SHP77 (cell line): ENCODE measurements at places on chromosomes 4 and X.

DNA sequence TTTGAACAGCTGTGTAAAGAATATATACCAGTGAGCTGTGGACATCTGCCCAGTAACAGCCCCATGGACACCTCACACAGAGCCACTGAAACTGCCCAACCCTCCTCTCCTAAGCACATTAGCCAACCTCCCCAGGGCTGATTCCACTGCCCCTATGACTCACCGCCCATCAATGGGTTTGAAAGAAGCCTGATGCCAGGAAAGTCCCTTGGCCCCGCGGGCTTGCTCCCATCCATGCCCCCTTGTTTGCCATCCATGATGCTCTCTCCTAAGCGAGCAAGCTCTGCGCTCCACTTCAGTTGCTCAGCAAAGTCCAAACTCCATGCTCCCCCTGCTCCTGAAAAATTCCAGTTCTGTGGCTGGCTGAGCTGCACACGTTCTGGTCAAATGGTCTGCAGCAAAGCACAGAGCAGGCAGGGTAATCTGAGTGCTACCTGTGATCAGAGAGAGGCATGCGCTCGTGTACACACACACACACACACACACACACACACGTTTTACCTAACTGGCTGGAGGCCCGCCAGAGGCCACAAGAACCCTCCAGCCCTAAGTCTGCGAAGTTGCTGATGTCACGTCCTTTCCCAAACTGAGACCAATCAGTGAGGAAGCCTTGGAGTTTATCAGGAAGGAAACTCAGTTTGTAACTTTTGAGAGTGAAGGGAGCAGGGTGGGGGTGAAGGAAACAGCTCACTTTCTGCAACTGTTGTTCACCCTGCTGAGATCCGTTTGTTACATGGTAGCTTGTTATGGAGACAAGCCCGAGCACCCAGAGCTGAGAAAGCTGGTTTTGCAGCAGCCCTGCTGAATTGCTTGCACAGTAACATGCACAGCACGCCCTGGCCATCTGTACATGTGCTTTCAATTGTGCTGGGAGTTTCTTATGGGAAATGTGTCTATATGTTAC lies at the start of gene ASB9:
Gene ASB9, minus strand, starts transcription at position 466 of the 904 bp plus-strand sequence. Its CDS starts 209 bp downstream, at position 257.
- peak; percentile 39 for DNase-seq

GRCh38 chrX:29787656-29788055 lies 427.7 kb upstream of the MAGEB2 start:
- no peak for DNase-seq

DNA sequence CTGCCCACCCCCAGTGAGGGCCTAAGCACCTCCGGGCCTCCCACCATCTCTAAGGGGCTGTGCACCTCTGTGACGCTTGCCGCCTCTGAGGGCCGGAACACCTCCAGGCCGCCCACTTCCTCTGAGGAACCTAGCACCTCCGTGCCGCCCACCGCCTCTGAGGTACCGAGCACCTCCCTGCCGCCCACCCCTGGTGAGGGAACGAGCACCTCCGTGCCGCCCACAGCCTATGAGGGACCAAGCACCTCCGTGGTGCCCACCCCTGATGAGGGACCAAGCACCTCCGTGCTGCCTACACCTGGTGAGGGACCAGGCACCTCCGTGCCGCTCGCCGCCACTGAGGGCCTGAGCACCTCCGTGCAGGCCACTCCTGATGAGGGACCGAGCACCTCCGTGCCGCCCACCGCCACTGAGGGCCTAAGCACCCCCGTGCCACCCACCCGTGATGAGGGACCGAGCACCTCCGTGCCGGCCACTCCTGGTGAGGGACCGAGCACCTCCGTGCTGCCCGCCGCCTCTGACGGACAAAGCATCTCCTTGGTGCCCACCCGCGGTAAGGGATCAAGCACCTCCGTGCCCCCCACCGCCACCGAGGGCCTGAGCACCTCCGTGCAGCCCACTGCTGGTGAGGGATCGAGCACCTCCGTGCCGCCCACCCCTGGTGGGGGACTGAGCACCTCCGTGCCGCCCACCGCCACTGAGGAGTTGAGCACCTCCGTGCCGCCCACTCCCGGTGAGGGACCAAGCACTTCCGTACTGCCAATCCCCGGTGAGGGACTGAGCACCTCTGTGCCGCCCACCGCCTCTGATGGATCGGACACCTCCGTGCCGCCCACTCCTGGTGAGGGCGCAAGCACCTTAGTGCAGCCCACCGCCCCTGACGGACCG lies 977 bp downstream of the MAGEE1 start:
- no peak for DNase-seq

GRCh38 chrX:27380163-27380845 lies 82.8 kb downstream of the PPP4R3C start:
- no peak for DNase-seq

GRCh38 chr4:87851332-87851731 lies 18.6 kb downstream of the MEPE start:
- no peak for DNase-seq

DNA sequence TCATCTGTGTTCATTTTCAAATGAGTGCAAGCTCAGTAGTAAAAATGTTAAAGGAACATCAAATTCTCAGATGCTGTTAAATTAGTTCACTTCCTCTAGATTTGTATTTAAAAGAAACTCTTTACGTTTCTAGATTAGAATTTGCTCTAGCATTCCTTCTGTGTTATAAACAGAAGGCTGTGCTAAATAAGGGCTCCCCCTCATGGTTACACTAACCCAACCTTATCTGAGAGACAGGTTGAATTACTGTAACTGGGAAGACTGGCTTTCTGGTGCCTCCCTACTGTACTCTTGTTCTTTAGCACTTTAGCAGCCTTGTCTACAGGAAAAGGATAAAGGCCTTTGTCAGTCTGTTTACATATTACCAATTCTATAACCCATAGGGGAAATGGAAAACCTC lies 56.8 kb downstream of the RXFP1 start:
- DNase-seq: no peak

GRCh38 chr4:169810325-169811323 lies 52.9 kb upstream of the HPF1 start:
- peak; percentile 54 for DNase-seq

DNA sequence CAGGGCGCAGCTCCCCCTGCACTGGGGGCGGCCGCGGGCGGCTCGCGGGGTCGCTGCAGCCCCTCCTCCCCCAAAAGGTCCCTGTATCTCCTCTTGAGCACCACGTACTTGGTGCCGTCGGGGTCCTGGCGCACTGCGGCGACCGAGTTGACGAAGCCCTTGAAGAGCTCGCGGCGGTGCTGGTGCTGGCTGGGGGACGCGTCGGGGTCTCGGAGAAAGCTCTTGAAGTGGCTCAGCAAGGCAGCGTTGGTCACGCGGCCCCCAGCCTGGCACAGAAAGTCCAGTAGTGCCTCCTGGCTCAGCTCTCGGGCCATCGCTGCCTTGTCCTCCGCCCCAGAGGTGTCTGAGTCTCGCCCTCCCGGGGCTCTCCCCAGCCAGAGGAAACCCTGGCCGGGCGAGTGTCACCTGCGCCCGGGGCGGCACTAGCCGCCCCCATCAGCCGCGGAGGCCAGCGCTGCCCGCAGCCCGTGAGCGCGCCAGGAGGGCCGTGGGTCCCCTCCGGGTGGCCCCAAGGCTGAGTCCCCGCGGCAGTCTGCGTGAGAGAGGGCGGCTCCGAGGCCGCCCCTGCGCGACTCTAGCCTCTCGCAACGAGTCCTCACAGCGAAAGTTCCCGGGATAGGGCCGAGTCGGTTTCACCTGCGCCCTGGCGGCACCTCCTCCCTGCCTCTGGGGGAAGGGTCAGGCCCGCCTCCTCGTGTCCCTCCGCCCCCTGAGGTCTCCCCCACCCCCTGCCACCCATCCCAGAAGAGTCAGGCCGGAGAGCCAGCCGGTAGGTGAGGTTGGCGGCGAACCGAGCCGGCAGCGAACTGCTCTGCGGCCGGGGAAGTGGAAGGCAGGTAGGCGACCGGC lies at the start of gene SOWAHB:
Gene SOWAHB, minus strand, starts transcription at position 609 of the 849 bp plus-strand sequence. Its CDS starts 295 bp downstream, at position 314.
- DNase-seq: no peak

GRCh38 chr4:46444318-46445000 lies 54.5 kb upstream of the GABRA2 start:
- no peak for DNase-seq

DNA sequence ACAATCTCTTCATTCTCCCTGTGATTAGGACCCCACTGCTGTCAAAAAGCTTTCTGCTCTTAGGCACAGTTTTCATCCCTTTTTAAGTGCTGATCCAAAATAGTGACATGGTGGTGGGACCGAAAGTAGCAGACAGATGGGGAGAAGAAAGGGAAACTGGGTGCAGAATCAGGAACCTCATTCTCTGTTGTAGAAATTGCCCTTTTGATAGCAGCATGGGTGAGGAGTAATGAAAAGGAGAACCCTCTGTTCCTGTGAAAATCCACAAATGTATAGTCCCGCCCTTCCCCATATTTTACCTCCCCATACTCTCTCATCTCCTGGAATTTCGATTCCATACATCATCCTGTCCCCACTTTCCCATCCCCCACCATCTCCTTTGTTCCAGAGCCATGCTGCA lies 126.5 kb downstream of the STIM2 start:
- DNase-seq: no peak

DNA sequence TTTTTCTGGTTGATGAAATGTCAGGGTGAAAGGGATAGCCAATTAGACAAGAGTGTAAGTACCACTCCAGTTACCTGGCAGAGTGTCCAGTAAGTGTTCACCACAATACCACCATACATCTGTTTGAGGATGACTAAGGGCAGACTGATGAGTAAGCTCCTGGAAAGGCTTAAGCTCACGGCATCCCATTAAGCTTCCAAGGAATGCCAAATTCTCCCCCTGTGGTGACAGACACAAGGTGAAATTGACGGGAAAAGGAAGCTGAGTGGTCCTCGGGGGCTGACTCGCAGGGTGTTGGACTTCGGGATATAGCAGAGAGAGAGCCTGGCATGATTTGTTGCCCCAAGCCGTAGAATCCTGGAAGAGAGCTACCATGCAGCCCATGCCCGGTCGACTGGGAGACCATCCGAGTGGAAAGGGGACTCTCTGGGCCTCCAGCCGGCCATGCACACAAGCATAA lies 7.6 kb upstream of the BST1 start:
- DNase-seq: no peak

DNA sequence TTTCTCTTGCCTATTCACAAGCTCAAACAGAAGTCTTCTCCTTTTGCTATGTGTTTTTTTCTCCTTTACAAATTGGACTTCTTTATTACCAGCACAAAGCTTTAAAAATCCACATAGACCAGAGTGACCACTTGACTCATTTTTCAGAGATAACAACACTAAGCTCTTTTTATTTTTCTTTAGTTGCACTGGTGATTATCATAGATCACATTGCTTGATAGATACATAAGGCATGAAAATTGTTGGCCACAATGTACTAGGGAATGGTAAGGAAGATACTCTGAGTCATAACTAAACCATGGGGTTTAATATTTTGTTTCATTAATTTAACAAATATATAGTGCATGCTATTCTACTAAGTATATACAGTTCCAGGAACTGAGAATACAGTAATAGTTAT lies 159.0 kb downstream of the GASK1B start:
- DNase-seq: no peak

DNA sequence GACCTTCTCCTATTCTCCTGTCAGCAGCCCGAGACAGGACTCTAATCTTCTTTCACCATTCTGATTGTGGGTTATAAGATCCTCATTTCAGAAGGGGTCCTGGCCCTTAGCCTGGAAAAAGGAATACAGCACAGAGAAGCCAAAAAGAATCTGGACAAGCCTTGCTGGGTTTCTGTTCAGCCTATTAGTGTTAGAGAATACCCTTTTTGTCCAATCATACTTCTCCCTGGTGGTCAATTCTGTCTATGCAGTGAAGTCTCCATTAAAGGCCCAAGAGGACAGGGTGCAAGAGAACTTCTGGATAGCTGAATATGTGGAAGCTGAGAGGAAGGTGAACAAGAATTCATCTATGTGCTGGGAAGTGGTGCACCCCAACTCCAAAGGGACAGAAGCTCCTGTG lies 105.7 kb upstream of the AGA start:
- no peak for DNase-seq

DNA sequence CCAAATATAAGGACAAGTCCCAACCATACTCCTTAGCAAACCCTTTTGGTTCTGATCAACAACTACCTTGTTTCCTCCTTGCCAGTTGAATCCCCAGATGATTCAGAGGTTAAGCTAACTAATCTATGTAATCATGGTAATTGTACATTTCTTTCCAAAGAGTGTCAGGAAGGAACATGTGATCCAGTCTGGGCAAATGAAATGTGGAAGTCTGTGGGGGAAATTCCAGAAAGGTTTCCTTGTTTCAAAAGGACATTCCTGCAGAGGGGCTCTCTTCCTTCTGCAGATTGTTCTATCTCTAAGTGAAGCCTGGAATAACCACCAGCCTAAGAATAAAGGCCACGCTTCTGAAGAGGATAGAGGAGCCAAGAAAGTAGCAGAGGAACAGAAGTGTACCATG lies 7.0 kb downstream of the PRSS12 start:
- no peak for DNase-seq

DNA sequence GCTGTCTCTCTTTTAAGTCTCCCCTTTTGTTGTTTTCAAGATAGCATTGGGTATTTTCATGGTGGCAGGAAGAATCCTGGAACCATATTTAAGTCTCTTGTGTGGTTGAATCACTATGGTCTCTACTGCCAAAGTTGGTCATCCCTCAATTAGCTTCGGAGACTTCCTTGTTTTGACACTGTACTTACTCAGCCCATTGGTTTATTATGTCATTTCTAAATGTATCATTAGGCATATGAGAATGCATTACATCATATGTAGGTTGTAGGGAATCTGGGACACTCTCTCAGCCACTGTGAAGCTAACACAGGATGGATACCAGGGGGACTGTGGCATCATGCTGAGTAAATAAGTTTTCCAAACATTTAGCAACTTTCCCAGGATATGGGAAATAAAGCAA lies 211.8 kb downstream of the DTHD1 start:
- no peak for DNase-seq

DNA sequence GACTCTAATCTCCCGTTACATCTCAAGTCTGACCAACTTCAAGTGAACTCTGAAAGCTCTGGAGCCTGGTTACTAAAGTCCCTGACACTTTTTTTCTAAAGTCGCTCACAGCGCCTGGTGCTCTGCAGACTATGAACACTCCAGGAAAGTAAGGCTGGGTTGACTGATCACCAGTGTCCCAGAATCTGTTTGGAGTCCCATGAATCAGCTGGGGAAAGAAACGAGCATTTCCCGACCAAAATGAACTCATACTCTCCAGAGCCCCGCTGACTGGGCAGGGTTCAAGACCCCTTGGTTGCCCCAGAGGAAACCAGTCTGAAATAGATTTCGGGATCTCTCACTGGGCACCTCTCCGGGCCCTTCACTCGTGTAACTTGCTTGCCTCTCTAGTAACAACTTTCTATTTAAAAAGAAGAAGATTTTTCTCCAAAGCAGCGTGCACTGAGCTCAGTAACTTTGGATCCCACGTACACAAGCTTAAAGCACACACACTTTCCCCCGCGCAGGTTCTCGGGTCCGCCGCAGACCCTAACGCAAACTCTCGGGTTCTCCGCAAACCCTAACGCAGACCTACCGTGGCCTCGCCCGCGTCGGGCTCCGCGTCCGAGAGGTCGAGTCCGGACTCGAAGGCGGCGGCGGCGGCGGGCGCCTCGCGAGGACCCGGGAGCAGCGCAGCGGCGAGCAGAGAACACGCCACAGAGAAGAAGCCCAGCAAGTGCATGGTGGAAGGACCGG lies 964 bp downstream of the VEGFC start:
- DNase-seq: no peak

GRCh38 chr4:10973686-10974085 lies 289.1 kb upstream of the CLNK start:
- DNase-seq: no peak
